Cardiac muscle cell (in vitro differentiated cells and primary cell): ENCODE measurements at places on chromosomes 1 and 21. TPM values are rescaled to one million over a fixed set of nuclear protein-coding genes. Genes with fewer than 3 reads are reported as not detected.

The AIRE gene
- not detected in 2 replicates for polyA plus RNA-seq

The RAB3B gene
- polyA plus RNA-seq = 1.5 and 4.2 TPM in 2 replicates

The GRHL3 gene
- not detected in 2 replicates for polyA plus RNA-seq

The NAV1 gene
- 99.0 and 127 TPM in 2 replicates for polyA plus RNA-seq

The TRAPPC3 gene
- 119 and 125 TPM in 2 replicates for polyA plus RNA-seq

The VWA5B1 gene
- 0.37 TPM in 1 of 2 replicates, not detected in the other for polyA plus RNA-seq

DNA sequence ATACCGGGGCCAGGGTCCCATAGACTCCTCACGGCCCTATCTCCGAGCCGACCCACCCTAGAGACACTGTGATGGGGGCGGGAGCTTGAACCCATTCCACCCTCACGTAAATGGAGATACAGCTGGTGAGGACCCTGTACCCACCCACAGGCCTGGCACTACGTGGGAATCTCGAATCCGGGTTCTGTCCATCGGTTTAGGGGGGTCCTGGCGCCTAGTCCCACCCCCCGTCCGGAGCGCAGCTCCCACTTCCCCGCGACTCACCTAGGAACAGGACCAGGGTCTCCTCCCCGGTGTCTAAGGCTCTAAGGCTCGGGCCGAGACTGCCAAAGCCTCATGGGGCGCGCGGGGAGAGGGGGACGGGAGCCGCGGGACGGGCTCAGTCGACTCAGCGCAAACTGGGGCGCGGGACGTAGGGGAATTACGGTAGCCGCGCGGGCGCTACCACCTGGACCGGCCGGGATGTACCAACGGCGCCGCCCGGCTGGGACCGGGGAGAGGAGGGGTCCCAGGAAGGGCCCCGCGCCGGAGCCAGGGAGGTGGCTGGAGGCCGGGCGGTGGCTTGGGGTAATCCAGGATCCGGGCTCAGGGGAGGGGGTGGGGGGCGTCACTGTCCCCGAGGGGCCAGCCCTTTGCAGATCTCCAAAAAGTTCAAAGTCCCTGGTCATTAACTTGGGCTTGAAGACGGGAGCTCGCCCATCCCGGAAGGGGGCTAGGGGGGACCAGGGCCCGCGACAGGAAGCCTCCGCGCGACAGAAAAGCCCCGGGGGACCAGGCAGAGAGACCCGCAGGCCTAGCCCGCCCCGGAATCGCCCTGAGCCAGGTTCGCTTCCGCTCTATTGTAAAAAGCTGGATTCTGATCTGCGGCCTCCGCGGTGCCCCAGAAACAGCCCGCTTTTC lies 1.0 kb downstream of the PLEKHG5 start:
- DNase-seq = peak; percentile 86

DNA sequence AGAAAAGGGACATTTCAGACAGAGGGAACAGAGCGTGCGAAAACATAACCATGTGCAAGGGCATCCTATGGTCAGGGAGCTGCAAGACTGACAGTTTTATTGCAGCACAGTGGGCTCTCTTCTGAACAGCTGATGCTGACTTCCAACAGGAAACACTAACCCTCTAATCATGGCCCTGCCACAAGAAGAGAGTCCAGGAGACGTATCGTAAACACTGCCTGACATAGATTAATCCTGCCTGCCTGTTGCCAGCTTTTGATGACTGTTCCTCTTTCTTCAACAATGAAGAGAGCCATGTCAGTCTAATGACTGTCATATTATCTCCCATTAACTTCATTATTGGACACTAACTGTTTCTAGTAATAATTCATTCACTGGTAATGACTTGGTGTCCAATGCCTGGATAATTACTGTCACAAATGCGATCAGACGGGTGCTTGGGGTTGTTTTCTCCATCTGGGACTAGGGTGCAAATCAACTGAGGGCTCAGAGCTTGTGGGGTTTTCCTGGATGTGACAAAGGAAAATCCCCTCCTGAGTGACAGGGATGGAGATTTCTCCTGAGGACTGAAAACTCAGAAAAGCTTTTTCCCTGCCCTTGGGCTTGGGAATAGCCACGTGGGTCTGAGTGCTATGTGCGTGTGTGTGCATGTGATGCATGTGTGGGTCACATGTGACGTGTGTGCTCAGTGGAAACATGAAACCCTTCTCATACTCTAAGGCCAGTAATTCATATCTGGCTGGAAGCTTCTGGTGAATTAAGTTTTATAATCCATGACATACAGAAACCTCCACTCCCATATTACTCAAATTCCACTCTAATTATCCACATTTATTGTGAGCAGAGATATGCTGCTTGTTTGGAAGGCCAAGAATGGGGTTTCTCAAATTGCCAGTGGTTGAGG lies 144.0 kb upstream of the PLXNA2 start:
- DNase-seq = no peak

DNA sequence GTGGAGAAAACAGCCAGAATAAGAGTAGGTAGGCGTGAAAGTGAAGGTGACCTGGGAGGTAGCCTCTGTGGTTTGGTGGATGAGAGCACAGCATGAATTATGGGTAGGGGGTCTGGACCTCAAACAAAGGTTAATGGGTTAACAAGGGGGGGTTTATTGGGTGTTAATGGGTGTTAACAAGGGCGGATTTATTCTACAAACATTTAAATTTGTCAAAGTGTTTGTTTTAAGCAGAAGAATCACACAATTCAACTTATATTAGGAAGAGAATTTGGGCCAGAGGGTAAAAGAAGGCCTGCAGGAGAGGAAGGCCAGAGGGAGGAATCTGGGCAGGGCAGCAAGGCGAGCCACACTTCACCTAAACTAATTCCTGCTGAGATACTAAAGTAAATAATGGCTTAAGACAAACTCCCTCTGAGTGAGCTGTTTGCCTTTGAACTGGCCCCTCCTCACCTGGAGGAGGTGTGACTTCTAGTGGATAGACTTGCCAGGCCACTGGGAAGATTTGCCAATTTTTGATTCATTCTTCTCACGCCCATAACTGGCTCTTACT lies 191.7 kb downstream of the GIPC2 start:
- no peak for DNase-seq

- DNase-seq = no peak
Measured at GRCh38 chr1:207666342-207666741, 21.4 kb downstream of the CR1L start.

- DNase-seq = no peak
Measured at GRCh38 chr1:31902510-31902860, 35.7 kb downstream of the PTP4A2 start.

- no peak for DNase-seq
Measured at GRCh38 chr21:15122241-15122640, 57.4 kb upstream of the NRIP1 start.

GRCh38 chr21:40562242-40563002 lies 284.5 kb downstream of the DSCAM start:
- no peak for DNase-seq

DNA sequence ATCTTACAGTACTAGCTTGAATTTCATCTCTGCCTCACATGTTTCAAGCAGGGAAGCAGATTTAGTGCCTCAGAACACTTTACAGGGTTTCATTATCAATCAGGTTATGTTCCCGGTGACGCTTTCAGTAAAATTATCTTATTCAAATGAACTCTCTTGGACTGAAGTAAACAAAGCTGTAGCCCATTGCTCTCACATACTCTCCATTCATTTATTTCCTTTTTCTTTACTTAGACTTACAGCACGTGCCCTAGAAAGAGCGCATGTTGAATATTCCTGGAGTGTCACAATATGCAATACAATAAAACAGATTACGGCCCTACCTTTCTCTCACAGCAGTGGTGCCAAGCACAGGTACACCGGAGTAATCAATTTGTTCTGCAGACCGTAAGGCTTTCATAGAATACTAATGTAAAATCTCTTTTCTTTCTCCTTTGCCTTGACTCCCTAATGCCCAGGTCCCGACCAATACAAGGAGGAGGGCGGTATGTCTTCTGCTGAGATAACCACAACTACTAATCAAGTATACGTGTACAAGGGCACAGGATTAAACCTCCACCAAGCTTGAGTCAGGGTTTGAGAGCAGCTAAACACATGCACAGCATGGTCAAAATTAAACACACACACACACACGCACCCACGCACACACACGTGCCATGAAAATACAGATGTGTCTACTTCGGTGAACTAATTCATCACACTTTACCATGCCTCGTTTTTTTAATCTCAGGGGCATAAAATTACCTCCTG lies 62.8 kb downstream of the NRIP1 start:
- DNase-seq = no peak

DNA sequence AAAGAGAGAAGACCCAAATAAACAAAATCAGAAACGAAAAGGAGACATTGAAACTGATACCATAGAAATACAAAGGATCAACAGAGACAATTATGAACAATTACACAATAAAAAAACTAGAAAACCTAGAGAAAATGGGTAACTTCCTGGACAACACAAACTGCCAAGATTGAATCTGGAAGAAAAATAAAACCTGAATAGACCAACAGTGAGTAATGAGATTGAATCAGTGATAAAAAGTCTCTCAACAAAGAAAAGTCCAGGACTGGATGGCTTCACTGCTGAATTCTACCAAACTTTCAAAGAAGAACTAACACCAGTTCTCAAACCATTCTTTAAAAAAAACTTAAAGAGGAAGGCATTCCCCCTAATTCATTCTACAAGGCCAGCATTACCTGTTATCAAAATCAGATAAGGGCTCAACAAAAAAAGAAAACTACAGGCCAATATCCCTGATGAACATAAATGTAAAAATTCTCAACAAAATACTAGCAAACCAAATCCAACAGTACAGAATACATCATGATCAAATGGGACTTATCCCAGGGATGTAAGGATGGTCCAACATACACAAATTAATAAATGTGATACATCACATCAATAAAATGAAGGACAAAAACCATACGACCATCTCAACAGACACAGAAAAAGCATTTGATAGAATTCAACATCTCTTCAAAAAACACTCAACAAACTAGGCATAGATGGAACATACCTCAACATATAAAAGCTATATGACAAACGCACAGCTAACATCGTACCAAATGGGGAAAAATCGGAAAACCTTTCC lies 119.9 kb downstream of the ACBD6 start:
- peak; percentile 20 for DNase-seq

GRCh38 chr1:57131701-57132394 lies 166.0 kb upstream of the C8B start:
- no peak for DNase-seq

DNA sequence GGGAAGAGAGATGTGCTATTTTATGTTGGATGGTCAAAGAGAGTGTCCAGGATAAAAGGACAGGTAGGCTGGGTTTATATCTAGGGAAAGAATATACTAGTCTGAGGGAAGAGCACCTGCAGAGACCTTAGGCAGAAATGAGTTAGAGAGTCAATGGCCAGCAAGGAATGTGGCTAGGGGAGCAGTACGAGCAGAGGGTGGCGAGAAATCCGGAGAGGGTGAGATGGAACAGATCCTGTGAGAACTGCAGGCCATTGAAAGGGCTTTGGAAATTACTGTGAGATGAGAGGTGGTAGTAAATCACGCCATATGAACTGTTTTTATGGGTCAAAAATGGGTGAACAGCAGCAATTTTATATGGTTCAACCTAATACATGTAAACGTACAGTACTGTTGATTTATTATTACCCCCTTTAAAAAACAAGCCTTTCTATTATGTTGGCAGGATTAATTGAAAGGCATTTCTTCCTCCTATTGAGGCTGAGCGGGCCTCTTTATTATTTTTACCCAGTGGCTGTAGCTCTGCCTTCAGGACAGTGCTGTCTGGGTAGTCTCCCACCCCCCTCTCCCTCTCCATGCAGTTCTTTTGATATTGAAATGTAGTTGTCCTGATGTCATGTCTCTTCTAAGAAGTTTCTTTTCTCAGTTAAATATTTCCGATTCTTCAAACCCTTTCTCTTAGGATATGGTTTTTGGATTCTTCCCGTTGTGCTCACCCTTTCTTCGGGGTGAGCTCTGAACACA lies 75.2 kb upstream of the CD1D start:
- no peak for DNase-seq

DNA sequence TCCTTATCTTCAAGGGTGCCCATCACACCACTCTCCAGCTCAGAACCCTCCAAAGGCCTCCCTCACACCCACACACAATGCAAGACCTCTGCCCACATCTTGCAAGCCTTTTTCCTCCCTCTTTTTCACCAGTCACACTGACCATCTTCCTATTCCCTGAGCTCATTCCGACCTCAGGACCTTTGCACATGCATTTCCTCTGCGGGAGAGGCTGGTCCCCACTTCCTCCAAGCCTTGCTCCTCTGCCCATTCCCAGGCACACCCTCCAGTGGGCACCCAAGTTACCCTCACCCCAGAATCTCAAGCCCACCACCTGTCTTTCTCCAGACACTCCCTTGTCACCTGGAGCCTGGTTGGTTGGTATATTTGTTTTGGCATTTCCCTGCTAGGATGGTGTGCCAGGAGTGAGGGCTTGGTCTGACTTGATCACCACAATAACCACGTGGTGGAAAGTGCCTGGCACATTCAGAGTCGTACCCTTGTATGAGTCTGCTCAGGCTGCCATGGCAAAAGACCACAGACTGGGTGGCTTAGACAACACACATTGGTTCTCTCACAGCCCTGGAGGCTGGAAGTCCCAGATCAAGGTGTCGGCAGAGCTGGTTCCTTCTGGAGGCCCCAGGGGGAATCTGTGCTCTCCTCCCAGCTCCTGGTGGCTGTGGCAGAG lies 13.2 kb downstream of the MX2 start:
- no peak for DNase-seq
